HS-27A (cell line): ENCODE measurements at places on chromosomes 7 and 10.

- DNase-seq, result no peak
Measured at GRCh38 chr10:132540456-132540855, 2.9 kb downstream of the INPP5A start.

DNA sequence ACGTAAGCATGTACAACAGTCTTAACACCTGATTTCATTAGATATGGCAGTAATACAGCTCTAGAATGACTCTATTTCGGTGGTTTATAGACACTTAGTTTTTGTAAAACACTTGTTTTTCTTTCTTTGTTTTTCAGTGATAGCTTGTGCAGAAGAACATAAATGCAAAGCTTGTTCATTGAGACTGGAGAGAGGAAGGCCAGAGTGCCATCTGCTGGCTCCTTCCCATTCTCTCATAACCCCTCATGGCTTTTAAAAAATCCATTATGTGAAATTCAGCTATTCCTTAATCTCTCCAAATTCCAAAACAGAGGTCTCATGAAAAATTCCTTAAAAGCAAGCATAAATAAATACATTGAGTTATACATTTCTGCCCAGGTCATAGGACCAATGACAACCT is 76.3 kb downstream of the CACNB2 start:
- no peak for DNase-seq

DNA sequence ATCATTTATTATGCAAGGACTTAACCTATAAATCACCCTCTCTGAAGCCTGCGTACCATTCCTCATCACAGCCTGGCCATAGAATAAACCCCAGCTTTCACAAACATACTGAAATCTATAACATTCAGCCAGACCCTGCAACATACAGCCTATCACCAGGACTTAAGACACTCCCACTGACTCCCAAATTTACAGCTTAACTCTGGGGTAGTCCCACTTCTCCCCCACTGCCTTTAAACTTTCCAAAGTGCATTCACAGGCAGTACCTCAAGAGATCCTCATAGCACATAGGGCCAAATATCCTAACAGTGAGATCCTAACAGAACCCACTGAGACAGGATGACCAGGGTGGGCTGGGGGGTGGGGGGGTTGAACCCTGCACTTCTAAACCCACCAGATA is 3.5 kb downstream of the LDB1 start:
- no peak for DNase-seq

GRCh38 chr7:93430917-93431588 is 143.5 kb downstream of the CALCR start:
- no peak for DNase-seq

DNA sequence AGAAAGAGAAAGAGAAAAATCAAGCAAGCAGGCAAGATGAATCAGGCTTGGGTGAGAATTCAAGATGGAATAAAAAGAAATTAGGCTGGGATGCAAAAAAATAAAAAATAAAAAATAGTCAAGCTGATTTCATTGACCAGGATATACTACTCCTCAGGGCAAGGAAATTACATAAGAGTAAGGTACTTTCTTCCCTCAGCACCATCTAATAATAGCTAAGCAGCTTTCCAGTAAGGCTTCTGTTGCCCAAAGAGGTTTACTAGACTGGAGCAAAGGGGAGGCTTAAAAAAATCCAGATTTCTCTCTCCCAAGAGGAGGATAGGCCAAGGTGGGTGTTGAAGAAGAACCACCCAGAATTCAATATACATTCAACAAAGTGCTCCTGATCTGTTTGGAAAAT is 93.6 kb downstream of the NEURL1 start:
- DNase-seq, result no peak

DNA sequence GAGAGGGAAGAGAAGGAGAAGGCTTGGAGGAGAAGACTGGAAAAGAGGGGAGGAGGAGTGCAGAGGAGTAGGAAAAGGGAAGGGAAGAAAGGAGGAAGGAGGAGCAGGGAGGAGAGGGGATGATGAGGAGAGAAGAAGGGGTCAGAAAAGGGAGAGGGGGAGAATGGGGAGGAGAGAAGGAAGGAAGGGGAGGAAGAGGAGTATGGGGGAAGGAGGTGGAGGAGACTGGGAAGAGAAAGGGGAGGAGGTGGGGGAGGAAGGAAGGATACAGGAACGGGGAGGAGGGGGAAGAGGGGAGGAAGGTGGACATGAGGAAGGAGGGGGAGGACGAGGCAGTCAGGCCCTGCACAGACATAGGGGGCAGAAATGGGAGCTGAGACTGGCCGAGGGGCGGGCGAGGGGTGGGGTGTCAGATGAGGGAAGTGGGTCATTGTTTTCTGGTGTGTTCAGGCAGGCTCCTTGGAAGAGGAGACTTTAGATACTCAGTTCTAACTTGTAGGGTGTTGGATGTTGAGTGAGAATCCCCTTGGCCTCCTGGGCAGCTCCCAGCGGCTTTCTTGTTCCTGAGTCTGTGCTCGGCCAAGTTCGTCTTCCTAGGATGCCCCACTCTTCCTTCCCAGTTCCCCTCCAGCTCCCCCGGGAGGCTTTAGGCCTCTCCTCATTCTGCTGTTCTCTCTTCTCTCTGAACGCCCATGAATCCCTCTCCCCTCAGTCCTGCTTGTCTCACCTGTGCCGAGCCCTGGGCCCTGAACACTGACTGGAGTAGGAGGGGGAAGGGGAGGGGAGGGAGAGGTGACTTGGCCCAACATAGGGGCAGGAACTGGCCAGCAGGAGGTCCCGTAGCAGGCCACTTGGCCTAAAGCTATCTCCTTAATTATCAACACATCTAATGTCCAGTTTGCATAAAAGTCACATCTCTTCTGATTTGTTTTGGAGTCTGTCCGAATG is 12.8 kb upstream of the CRHR2 start:
- no peak for DNase-seq

DNA sequence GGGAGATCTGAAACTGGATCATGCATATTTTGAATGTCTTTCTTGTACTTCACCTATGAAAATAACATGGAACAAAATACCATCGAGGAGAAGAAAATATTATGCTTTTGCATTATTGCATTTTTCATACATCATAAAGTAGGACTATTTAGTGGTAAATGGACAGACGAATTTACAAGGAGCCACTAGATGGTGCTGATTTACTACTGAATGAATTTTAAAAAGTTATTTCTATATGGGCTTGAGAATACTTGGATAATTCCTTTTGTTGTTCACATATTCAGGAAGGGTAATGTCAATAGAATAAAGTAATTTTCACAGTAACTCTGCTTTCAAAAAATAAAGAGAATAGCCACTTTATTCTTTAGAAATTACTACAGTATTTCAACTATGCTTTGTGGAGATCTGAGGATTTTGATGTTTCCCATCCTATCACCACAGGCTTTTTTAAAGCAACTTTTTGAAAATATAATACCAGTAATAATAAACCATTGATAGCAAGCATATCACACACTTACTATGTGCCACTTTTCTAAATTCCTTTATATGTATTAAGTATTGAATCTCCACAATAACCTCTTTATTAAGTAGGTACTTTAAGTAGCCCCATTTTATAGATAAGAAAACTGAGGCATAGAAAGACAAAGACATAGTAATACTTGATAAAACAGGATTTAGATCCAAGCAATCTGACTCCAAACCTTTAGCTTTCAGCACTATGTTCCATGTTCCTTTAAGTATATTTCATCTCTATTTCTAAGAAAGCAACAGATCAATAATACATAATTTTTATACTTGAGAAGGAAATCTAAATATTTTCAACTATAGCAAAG is 38.6 kb downstream of the NEBL start:
- DNase-seq, result no peak

DNA sequence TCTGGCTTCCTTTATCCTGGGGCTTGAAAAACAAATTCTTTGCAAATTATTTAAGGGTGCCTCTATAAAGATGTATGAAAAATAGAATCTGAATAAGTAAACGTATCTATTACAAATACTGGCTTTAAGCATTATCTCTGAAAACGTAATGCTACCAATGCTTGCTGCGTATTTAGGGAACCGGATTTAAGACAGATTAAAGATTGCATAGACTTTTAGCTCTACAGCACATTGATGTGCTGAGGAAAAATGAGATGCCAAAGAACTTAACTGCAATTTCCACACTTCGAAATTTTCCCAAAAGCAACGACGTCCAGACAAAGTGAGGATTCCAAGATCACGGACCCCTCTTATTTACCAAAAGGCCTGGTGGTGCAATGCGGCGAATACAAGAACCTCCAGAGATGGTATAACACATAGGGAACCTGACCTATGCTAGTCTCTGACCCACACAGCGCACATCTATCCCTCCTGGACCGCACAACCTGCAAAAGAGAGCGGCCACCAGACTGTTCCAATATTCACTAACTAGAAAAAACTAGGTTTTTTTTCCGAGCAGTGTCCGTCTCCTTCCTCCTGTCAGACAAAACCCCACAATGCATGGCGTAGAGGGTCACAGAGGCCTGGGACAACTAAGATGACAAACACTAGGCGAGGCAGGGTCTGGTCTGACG is 34.3 kb upstream of the PHF14 start:
- no peak for DNase-seq

GRCh38 chr10:2936816-2937215 is 130.5 kb upstream of the PFKP start:
- DNase-seq, result no peak

DNA sequence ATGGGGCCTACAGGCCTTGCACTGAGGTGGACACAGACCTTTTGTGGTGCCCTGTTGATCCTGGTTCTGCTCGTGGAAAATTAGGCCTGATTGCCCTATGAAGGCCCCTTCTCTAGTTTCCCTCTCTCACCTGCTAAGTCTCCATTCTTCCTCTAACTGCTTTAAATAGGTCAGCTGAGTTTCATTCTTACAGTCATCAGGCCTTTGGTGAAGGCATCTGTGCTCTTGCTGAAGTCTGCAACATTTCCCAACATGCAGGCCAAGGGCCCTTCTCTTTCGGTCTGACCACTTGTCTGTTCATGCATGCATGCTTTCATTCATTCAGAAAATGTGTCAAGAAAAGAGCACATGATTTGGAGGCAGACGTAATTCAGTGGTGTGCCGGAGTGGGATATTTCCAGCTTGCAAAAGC is 244.0 kb downstream of the BUB3 start:
- DNase-seq, result no peak

DNA sequence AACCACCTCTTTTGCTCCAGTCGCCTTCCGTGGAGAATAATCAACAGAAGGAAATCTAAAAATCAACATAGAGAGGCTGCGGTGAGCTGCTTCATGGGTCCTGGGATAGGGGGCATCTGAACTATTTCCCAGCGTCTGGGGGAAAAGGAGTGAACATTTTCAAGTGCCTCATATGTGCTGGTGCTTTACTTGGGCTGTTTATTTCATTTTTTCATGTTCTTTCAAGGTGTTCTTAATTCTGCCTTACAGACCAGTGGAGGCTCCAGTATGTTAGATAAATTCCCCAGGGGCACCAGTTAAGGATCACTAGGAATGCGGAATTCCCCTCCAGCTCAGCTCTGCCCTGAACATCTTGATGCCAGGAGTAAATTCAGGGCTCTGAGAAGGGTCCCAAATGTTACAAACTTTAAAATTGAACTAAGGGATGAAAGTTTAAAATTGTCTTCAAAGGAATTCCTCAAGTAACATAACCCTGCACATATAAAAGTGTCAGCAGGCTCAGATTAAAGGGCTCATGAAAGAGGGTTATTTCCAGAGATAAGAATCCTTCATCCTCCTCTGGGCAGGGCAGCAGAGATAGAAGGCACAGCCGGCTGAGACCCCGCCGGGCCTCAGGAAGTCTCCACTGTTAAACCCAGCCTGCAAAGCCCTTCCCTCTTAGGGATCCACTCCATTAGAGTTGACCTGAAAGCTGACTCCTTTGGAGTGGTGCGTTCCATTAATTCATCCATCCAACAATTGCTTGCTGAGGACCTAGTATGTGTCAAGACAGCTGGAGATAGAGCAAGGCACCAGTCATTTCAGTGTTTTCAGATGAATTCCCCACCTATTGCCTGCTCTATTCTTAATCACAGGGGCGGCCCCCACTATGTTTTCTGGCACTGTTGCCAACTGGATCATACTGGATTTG is 345.8 kb downstream of the KCNMA1 start:
- no peak for DNase-seq

- no peak for DNase-seq
Measured at GRCh38 chr10:60028081-60028480, 121.7 kb upstream of the CCDC6 start.

- DNase-seq, result no peak
Measured at GRCh38 chr10:97771055-97771891, 526 bp downstream of the SFRP5 start.

GRCh38 chr10:34135515-34135914 is 679.6 kb downstream of the PARD3 start:
- no peak for DNase-seq

- DNase-seq, result no peak
Measured at GRCh38 chr7:144255471-144255897, 9.1 kb downstream of the OR2A7 start.
